ENCODE measurements at places on chromosomes 12 and 14. TPM values are rescaled to one million over a fixed set of nuclear protein-coding genes. Genes with fewer than 3 reads are reported as not detected.

GRCh38 chr12:100651694-100652093 is 78.2 kb downstream of the GAS2L3 start:
- no peak for DNase-seq

DNA sequence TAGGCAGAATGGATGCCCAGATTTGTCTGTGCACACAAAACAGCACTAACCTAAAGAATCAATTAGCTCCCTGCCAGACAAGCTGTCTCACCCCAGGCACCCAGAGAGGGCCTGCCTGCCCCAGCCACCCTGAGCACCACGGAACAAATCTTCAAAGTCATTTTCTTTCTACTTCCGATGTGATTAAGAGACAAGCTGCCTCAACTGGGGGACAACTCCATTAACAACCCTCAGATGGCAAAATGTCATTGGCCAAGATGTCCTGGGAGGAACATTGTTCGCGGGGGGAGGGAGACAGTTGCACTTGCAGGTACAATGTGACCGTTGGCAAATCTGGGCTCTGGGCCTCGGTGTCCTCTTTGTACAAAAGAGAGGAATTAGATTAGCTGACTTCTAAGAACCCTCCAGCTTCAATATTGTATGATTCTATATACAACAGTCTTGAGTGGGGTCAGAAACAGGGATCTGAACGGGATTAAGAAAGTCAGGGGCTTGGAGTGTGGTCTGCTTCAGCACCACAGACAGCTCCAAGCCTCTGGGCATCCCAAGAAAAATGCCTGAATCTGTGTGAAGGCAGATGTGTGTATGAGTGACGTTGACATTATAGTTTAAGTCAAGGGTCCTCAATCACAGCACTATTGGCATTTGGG is 42.8 kb upstream of the CMKLR1 start:
- no peak for DNase-seq

GRCh38 chr14:67916430-67916829 is 96.9 kb downstream of the RAD51B start:
- no peak for DNase-seq

DNA sequence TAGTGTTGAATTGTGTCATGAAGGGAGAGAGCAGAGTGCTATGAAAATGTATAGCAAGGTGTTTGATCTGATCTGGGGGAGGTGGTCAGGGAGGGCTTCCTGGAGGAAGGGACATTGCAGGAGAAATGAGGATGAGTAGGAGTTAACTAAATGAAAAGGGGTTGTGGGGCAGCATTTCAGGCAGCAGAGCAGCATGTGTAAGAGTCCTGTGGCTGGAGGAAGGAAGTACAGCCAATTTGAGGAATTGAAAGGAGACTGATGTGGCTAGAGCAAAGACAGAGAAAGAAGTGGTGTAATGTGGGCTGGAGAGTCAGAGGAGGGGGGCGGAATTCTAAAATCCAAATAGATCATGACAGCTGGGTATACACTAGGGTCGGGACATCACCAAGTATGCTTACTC is 20.5 kb downstream of the NPC2 start:
- DNase-seq, result no peak

DNA sequence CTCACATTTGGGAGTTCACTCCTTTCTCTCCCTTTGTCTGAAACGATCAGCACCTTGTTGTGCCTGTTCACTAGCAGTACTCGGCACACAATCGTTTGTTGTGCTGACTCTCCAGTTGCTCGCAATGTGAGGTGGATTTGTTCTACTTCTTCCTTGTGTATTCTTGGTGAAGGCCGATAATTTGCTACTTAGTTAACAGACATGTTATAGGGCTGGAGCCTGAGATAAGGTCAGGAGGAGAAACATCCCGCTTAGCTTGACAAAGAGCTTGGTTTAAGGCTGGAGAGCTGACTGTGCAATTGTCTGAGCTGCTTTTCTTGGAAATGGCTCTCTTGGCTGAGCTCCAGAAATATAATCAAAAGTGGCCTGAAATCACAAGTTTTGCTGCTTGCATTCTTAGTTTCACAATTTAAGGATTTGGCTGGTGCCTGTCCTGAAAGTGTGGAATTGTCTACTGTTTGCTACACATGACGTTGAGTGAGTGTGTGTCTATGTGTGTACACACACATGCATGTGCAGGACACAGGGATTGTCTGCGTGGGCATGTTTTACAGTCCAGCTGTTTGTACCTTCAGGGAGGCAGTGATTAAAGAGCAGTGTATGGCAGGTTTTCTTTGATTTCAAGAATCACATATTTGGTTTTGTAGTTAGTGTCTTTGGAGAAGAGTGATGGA is 77.7 kb downstream of the ARF6 start:
- DNase-seq, result no peak

- no peak for DNase-seq
Observed at GRCh38 chr12:50990147-50990727, 35.9 kb downstream of the SLC11A2 start.

RD3L gene
- 13.1 TPM for total RNA-seq

PDZRN4 gene
- total RNA-seq, result not detected

LIMA1 gene
- total RNA-seq, result 24.3 TPM

Measured in cardiac septum (tissue), 1 donor.